HFFc6 (cell line): ENCODE measurements at places on chromosomes 16 and 17. TPM values are rescaled to one million over a fixed set of nuclear protein-coding genes. Genes with fewer than 3 reads are reported as not detected.
A peak's percentile ranks its signal among the peaks of the same experiment; 100 is the strongest.

The CDH5 gene
- total RNA-seq = not detected in 3 replicates

The CCL17 gene
- not detected in 3 replicates for total RNA-seq

The MC1R gene
- 2.2 to 3.2 TPM (median 2.6 TPM) in 3 replicates for total RNA-seq

The ENPP7 gene
- not detected in 2 replicates for total RNA-seq

The SPATA22 gene
- not detected in 3 replicates for total RNA-seq

DNA sequence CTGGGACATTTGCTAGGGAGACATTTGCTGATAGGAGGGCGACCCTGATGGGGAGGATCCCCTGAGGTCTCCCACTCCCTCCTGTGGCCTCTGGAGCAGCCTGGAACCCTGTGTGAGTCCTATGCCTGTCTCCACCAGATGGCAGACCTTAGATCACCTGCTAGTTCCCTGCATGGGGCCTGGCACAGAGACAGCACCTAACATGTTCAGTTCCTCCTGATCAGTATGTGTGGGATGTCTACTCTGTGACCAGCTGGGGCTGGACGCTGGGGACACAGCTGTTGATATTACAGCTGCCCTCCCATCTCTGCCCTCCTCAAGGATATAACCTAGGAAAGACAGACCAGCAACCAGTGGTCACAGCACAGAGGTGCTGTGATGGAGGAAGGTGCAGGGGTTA is 1.1 kb upstream of the ADCY7 start:
- peak; percentile 13 for DNase-seq

- no peak for DNase-seq
Measured at GRCh38 chr16:27945233-27945973, 118.1 kb downstream of the GSG1L start.

DNA sequence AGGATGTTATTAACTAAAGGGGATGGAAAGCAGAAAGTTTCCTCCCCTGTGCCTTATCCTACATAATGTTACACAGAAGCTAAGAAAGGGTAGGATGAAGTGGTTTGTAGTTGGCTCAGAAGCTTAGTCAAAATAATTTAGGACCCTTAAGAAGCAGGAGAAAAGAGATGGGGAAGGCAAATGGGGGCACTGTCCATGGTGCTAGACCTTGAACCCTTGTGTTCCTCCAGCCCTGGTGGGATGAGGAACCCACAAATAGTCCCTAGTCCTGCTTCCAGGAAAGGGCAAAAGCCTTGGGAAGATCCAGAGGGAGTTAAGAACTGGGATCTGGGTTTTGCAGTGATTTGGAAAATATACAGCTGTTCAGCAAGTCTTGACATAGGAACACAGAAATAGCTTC is 54.5 kb downstream of the SLC5A11 start:
- DNase-seq = no peak

DNA sequence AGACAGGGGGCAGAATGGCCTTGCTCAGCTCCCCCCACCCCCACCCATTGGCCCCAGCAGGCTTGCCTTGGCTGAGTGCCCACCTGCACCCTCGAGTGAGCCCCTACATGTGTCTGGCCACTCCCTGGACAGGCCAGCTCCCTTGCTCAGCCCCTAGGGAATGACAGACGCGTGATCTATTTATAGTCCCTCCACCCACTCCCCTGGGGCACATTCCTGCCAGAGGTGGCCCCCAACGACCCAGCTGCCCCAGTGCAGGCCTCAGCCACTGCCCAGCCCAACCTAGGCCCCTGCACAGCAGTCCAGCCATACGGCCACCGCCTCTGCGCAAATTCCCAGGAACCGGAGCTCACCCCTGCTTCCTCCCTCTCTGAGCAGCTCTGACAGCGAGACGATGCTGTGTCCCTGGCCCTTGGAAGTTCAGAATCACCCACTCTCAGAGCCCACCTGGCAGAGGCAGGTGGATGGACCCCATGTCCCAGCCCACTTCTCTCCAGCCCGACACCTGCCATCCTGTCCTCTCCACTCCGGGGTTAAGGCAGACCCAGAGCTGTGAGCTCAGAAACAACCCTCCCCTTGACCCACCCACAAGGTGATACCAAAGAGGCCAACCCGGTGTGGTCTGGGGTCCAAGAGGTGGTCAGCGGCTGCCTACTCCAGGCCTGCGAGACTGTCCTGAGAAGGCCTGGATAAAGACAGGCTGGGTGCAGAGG is 11.5 kb upstream of the P2RX1 start:
- no peak for DNase-seq

DNA sequence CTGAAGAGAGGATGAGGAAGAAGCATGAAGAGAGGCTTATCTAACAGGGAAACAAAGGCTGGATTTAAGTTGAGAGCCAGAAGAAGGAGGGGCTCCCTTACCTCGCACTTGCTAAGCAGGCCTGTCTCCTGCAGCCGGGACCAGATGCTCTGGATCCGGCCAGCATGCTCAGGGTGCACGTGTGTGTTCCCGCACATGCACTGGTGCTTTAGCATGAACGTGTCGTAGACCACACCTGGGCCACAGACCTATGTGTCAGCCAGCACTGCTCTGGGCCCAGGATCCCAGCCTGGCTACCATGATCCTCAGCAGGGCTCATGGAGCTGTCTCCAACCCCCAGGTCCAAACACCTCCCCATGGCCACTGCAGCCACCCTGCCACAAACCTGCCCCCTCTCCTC is 14.4 kb downstream of the G6PC3 start:
- no peak for DNase-seq

DNA sequence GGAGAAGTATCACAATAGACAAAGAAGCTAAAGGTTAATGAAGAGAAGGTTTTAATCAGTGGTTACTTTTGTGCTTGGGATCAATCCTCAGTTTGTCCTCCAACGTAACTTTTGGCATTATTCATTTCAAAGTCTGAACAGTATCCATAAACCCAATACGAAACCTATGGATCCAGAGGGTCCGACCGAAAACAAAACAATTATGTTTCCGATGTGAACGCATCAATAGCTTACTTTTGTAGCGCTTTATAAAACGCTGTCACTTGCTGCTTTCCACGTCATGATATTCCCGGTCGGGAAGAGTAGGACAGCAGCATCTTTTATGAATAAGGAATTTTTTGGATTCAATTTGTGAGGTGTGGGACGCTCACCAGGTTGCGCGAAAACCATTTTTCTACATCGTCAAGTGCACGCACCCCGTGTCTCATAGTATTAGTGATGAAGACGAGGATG is 383.8 kb downstream of the ZFHX3 start:
- DNase-seq = no peak

DNA sequence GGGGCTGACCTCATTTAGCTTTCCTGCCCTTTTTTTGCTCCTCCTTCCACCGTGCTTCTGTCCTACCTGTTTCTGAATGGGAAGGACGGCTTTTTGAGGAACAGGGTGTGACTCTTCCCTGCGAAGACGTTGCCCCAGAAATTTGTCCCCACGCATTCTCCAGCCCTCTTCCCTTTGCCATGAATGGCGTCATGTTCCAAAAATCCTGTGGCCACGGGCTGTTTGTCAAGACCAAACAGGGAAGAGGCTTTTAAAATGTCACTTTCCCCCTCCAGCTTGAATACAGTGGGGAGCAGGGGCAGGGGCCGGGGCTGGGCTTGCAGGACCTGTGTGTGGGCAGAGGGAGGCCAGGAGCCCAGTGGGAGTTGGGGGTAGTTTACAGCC is 13.9 kb downstream of the MPRIP start:
- no peak for DNase-seq

- DNase-seq = no peak
Measured at GRCh38 chr16:1502092-1503004, 9.2 kb downstream of the TELO2 start.

DNA sequence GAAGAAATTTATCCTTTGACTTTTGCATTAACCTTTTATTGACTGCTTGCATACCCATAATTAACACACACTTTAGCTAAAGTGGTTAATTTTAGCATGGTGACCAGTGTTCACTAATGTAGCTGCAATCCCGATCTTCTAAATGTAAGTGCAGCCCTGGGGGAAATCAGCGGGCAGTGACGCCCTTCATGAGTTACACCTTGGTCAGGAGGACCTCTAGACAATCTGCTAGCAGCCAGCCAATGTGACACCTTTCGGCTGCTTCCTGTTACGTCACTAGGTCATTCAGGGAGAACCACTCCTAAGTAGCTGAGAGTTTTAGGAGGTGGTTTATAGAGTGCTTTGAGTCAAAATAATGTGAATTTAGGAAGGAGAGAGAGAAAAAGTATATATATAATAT is 180.5 kb downstream of the IRX3 start:
- DNase-seq = no peak

DNA sequence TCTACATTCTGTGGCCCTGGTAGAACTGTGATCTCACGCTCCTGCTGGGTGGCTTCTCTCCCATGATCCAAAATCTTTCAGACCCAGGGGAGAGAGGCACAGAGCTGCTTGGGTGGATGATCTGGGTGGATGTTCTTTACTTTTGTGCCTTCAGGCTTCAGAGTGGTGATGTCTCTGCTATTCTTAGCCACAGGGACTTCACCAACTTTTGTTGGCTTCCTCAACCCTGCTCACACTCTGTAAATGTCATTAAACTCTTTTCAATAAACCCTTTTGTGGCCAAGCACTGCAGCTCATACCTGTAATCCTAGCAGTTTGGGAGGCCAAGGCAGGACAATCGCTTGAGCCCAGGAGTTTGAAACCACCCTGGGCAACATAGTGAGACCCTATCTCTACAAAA is 7.6 kb downstream of the CLEC10A start:
- DNase-seq = no peak

- DNase-seq = no peak
Measured at GRCh38 chr17:38910325-38910724, 15.1 kb upstream of the LASP1NB start.

- no peak for DNase-seq
Measured at GRCh38 chr16:30882429-30883310, 11.2 kb downstream of the BCL7C start.

GRCh38 chr17:7479213-7480088 is at the start of gene ZBTB4:
Gene ZBTB4 (minus strand): TSS chr17:7479631. CDS start chr17:7466801, 12,830 bp downstream.
- peak; percentile 17 for DNase-seq

GRCh38 chr17:13698832-13699231 is 97.1 kb upstream of the HS3ST3A1 start:
- DNase-seq = no peak

DNA sequence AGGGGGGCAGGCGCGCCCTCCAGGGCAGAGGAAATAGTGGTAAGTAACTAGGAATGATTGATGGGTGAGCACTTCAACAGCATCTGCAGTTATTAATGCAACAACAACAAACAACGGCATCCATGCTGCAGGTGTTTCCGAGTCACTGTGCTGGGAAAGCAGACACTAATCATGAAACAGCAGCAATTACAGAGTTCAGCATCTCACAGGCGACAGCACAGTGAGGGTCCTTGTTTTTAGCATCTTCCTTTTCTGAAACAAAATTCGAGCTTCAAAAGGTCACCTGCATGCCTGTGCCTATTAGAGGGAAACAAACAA is 191.9 kb downstream of the SLC39A11 start:
- no peak for DNase-seq

DNA sequence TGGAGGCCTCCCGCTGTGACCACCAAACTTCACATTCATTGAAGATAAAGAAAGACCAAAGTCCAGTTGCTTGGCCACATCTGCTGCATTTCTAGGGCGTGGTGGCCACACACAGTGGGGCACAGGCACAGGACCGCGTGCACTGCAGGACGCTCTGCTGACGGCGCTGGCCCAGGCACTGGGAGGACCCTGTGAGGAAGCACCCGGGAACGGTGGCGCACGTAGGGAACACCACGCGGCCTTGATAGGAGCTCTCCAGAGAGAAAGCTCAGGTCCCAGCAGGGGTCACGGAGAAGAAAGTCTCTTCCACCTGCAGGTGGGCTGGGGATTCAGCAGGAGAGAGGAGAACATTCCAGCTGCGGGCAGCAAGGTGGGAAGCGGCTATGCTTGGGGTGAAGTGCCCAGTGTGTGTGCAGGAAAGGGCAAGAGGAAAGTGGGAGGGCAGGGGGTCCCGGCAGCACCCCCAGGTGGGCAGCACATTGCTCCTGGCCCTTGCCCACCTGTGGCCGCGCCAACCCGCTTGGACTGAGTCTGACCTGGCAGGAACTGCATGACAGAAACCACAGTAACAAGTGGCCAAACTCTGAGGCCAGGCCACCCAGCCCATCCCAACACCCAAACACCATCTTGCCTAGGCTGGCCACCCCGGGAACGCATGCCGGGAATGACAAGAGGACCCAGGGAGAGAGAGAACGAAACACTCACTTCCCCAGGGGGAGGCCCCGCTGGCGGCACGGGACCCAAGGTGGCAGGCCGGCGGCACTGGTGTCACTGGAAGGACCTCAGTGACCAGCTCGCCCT is 32.8 kb downstream of the TBC1D16 start:
- DNase-seq = no peak

DNA sequence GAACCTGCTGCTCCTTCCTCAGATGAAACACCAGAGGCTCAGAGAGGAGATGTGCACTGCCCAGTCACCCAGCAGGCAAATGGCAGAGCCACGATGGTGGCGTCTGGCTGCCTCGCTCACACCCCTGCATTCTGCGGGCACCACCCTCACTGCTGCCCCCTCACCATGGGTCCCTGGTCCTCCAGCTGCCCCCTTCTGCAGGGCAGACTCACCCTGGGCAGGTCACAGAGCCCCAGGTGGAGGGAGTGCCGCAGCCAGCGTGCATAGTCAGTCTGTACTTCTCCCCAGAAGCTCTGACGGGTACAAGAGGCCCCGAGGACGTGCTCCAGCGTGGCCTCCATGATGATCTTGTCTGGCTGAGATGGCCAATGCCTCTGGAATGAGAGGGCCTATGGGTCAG is 52.9 kb downstream of the RMI2 start:
- DNase-seq = no peak

DNA sequence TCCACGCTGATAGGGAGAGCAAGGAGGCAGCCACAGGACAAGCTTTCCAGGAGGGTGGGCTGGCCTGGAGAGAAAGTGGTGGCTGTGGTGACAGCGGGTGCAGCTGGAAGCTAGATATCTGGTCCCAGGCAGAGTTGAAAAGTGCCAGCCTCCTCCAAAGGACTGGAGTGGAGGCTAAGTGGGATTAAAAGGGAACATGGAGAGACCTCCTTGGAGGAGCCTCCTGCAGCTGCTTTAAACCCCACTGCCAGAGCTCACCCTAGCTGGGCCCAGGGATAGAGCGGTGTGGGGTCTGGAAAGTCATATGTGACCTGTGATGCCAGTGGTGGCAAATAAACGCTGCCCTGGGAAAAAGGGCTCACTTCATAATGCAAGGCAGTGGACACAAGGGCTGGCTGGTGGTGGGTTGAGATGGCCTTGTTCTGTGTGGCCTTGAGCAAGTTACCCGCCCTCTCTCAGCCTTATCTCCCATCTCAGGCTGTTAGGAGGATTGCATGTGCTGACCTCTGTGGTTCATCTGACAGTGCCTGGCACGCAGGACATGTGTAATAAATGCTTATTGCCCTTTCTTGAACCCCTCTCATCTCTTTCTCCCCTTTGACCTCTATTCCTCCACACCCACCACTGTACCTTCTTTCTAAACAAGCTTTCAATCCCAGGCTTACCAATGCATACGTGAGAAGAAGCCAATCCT is 61.0 kb upstream of the LGALS9 start:
- no peak for DNase-seq

- no peak for DNase-seq
Measured at GRCh38 chr16:72216767-72217166, 44.8 kb upstream of the PMFBP1 start.

- peak; percentile 57 for DNase-seq
Measured at GRCh38 chr16:9033125-9033830, 58.2 kb upstream of the HAPSTR1 start.
